ENCODE measurements at places on chromosomes 7 and 10.

DNA sequence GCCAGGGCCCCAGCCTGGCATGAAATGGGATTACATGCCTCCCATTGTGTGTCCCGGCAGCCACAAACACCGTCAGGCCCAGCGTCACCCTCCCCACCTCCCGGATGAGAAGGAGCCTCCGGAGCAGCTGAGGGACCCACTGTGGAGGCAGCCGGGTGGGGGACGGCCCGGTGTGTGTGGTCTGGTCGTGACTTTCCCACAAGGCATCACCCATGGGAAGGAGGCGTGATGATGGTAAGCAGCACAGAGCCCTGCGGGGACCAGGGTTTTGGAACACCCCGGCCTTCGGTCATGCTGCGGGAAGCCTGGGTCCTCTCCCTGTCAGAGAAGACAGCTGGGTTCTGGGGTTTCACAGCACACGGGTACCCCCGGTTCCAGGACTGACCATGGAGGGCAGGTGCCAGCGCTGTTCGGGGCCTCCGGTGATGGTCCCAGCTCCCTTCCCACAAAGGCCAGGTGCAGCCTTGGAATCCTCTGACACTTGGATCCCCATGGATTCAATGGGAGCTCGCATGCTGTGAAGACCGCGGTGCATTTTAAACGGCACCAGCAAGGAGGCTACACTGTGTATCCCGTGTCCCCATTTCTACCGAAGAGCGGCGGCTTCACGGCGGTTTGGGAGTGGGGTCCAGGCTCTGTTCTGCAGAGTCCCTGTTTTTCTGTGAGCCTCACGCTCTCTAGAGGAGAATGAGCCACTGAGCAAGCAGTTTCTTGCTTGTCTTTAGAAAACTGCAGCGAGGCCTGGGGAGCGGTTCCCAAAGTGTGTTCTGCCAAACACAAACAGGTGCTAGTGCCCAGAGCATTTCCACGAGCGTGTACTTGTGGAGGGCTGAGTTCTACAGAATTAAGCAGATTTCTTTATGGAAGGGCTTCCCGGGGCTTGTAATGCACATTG is 336.0 kb downstream of the ADARB2 start:
- no peak for DNase-seq

DNA sequence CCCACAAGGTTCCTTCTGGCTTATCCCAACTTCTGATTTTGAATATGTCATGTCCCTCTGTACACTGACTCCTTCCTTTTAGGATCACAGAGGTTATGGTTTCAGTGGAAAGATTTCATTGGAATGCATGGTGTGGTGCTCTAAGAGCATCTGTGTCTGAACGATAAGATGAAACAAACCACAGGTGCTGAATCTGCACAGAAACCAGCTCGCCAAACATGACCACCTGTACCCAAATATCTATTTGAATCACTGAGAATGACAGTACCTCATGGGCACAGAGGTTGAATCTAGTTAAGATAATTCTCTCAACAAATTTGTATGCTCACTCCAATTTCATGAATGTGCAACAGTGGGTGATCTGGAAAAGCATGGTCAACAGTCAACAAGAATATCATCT is 105.3 kb downstream of the DGKI start:
- no peak for DNase-seq

- DNase-seq = no peak
These were observed 282.9 kb downstream of the ADARB2 start for GRCh38 chr10:1454428-1454827.

DNA sequence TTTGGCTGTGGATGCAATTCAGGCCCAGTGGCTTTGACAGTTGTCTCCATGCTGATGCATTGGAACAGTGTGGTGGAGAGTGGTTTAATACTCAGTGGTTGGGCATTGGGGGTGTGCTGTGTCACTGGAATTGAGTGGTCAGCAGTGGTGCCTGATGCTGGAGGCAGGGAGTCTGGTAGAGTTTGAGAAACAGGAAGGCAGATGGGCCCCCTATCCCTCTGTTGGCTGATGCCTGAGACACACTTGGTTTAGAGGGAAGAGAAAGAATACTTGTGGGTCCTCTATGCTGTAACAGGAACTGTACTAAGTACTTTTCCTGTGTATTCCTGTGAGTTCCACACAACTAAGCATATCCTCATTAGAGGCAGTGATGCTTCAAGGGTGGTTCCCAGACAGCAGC is 55.4 kb downstream of the EEPD1 start:
- no peak for DNase-seq

DNA sequence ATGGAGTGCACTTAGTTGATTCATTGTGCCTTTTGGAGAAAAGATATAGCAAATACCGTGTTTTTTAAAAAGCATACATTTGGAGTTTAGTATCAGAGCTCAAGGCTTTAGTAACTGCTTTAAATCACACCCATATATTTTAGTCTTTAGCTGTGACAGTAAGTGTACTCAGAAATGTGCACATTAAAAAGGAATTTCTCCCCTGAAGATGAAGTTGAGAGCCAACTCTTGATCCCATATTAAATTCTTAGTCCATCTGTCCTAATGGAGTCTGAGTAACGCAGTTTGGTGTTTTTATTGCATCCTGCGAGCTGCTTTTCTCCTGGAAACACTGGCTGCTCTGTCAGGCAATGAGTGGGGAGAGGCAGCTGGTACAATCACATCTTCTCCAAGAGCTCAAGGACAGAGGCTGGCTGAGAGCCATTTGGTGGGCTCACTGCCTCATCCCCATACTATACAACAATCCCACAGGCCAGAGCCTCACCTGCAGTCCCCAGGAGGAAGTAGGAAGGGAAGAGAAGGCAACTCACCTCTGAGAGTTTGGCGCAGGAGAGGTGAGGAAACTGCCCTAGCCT is 473.6 kb upstream of the C7orf33 start:
- DNase-seq = no peak

DNA sequence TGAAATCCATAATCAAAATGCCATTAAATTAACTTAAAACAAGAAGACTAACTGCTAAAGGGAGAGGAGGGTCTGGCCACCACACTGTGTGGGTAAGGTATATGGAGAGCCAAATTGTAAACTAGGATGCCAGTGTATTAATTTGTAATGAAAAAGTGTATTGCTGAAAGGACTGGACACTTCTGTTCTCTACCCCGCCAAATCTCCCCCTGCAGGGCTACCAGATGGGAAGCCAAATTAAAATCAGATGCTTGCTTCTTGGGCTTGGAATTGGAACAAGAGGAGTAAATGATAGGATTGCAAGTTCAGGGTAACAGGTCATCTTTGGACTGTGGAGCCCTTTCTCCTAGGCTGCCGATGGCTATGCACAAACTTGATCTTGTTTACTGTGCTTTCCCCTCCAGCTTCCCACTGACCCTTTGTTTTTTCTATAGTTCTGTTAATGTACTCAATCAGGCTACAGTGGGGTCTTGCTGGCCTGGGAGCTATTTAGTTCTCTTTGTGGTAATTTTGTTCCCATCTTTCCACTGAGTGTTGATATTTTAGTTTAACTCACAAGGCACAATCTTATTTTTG is 932.1 kb upstream of the C7orf33 start:
- no peak for DNase-seq

- no peak for DNase-seq
These were observed 152.8 kb upstream of the GDF10 start for GRCh38 chr10:47147186-47147585.

GRCh38 chr7:34396437-34397064 is 261.5 kb upstream of the NPSR1 start:
- no peak for DNase-seq

GRCh38 chr7:46852795-46853194 is 729.1 kb downstream of the TNS3 start:
- DNase-seq = no peak

DNA sequence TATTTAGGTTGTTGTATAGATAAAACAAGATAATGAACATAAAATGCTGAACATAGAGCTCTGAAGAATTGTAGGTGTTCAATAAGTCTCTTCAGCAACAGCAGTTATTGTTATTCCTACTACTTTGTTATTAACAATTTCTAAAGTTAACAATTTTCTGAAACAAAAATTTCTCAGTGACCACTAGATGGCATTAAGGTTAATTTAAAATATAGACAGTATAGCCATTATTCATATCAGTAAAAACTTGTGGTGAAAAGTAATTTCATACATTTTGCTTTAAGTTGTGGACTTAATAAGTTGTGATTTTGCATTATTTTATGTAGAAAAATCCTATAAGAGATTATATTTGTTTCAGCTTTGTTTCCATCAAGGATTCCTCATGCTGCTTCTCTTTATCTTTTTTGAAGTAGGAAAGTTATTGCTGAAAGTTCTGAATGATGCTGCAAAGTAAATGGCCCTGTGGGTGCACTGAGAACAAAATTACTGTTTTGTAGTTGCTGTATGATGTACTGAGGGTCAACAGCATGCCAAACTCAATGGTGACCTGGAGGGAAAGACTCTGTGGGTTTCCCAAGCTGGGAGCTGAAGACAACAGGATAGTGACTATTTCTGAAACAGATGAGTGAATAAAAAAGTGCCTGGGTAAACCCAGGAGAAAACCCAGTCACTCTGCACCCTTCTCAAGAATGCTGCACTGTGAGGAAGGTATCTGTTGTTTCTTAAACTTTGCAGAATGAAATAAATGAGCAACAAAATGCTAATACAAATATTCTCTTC is 253.6 kb downstream of the KIF20B start:
- no peak for DNase-seq

DNA sequence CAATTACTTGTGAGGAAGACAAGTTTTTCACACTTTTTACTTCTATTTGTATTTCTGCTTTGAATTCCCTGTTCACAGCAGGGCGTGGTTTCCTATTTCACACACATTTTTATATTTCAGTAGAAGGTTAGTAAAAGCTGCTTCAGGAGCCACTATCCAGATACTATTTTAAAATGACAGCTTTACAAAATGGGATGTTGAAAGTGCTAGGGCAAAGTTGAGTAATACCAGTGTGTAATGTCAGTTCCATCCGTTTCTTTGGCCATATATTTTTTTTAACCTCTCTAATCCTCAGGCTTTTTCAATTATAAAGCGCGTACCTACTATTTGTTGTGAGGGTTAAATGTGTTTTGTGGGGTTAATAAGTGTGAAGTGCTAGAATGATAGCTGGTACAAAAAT is 276.6 kb downstream of the GPR158 start:
- DNase-seq = no peak

- no peak for DNase-seq
These were observed 21.0 kb upstream of the DDX21 start for GRCh38 chr10:68934994-68935393.

- no peak for DNase-seq
These were observed 162.6 kb downstream of the KLF6 start for GRCh38 chr10:3622427-3622826.

GRCh38 chr10:12547301-12547771 is 198.0 kb downstream of the CAMK1D start:
- peak; percentile 25 for DNase-seq

DNA sequence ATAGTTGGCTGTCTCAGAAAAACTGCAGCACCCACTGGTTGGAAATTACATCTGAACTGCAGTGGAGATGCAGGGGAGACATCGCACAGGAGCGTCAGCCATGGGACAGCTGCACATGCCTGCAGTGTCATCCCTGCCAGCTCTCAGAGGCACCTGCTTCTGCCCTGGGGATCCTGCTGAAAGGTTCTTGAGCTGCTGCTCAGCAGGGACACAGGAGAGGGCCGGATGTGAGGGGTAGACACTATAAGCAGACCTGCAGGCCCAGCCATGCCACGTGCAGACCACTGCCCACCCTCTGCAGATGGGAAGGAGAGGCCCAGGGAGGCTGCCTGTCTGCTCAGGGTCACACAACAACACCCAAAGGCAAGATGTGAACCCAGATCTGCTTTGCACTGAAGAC is 601.4 kb downstream of the DNAJB6 start:
- no peak for DNase-seq

- DNase-seq = no peak
These were observed 2.0 kb downstream of the OAT start for GRCh38 chr10:124416733-124417132.

DNA sequence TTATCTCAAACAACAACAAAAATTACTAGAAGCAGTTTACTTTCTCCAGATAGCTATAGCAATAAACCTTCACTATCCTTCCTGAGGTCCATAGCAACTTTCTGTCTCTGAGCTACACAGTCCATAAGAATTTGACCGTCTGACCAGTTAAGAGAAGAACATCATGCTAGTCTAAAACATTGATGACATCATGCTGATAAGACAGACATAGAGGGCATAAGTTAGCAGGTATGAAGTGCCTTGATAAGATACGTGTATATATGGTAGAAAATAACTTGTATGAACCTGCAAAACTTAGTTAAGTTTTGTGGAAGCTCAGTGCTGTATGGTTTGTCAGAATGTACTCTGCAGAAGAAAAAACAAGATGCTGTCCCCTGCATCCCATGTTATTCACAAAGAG is 353.0 kb downstream of the GRID1 start:
- no peak for DNase-seq

- DNase-seq = no peak
These were observed 7.1 kb downstream of the ASAH2 start for GRCh38 chr10:50244201-50244600.

- no peak for DNase-seq
These were observed 1.9 kb downstream of the PON1 start for GRCh38 chr7:95322396-95322795.

DNA sequence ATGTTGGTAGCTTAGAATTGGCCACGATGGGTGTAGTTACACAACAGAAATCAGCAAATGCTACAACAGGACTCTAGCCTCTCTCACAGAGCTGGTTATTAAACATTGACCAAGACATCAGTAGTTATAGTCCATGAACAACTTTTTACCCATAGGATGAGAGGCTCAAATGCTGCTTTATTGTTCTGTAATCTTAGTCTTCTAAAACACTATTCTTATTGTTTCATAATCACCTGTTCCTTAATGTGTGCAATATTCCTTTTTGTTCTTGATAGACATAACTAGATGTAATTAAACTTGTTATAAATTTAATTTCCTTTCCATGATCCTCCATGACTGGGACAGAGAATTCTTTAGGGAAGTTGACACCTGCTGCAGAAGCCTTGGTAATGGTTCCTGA is 356.9 kb downstream of the EXOC4 start:
- DNase-seq = no peak

DNA sequence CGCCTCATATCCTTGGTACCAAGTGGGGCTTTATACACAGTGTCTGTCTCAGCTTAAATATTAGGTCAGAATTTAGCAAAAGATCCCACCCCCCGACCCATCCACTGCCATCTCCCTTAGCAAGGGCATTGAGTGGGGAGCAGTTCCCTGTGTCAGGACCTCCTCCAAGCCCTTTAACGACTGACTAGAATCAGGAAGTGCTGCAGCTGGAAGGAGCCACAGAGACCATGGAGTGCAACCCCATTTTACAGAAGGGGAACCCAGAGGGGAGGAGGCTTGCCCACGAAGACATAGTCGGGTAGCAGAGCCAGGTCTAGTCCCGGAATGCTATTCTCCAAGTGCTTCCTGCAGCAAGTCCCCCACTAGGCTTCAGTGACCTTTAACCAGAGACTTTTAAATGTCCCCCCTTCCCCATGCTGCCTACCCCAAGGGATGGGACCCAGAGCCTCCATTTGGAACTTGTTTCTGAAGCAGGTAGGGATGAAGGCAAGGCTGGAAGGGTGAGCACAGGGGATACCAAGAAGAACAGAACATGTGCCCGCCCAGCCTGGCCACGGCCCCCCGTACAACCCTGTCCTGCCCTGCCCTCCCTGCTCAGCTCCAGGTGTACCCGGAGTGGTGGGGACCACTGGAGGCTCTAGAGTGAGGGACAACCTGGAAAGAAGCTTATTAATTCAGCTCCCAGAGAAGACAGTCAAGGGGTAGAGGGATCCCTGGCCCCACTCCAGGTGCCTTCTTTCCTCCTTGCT is 41.3 kb downstream of the C10orf105 start:
- DNase-seq = no peak

- no peak for DNase-seq
These were observed 338.1 kb downstream of the RNLS start for GRCh38 chr10:88244781-88245625.

GRCh38 chr10:108561649-108562048 is 1361.7 kb downstream of the XPNPEP1 start:
- no peak for DNase-seq

- DNase-seq = no peak
These were observed 11.5 kb upstream of the TCERG1L start for GRCh38 chr10:131323025-131323424.

All from T-helper 1 cell (primary cell).